ENCODE measurements at places on chromosomes 6 and 20. TPM values are rescaled to one million over a fixed set of nuclear protein-coding genes. Genes with fewer than 3 reads are reported as not detected.

The PSORS1C1 gene
- total RNA-seq, result 3.7 TPM

The SYCP2L gene
- total RNA-seq, result not detected

The DLK2 gene
- 0.76 TPM for total RNA-seq

The IPCEF1 gene
- 2.1 TPM for total RNA-seq

The ULBP1 gene
- under 0.01 TPM for total RNA-seq

The MROH8 gene
- total RNA-seq, result 1.6 TPM

The SLC17A3 gene
- not detected for total RNA-seq

- no peak for DNase-seq
These were observed 60.9 kb upstream of the RBM24 start for GRCh38 chr6:17220040-17220910.

- no peak for DNase-seq
These were observed 441.1 kb upstream of the ARID1B start for GRCh38 chr6:156336089-156336488.

- DNase-seq, result peak; percentile 52
These were observed 41.2 kb upstream of the DST start for GRCh38 chr6:56683882-56684281.

DNA sequence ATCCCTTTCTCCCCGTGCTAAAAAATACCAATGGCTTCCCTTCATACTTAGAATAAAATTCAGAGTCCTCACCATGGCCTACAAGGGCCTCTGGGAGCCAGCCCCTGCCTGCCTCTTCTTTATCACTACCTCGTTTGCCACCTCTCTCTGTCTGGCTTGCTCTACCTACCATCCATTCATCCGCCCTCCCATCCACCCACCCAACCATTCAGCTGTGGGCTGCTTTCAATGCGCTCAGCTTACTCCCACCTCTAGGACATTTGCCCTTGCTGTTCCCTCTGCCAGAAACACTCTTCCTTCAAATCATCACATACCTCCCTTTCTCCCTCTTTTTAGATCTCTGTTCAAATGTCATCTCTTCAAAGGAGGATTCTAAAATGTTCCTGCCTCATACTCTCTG, 44.4 kb downstream of the PACSIN1 start:
- no peak for DNase-seq

- no peak for DNase-seq
These were observed 236.2 kb upstream of the TAB2 start for GRCh38 chr6:149081281-149081680.

- no peak for DNase-seq
These were observed 248.3 kb downstream of the GMPR start for GRCh38 chr6:16486661-16487060.

DNA sequence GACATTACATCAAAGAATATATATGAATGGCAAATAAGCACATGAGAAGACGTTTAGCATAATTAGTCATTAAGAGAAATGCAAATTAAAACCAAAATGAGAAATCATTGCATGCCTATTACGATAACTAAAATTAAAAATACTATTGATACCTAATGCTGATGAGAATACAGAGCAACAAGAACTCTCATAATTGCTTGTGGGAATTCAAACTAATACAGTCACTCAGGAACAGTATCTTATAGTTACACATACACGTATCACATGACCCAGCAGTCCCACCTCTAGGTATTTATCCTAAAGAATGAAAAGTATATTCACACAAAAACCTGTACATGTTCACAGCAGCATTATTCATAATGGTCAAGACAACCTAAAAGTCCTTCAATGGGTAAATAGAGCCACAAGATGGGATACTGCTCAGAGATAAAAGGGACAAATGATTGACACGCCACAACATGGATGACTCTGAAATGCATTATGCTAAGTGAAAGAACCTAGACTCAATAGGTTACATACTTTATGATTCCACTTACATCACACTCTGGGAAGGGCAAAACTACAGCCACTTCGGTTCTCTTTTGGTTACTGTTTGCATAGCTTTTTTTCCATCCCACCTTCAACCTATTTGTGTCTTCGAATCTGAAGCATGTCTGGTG, 16.4 kb downstream of the CPXM1 start:
- no peak for DNase-seq

DNA sequence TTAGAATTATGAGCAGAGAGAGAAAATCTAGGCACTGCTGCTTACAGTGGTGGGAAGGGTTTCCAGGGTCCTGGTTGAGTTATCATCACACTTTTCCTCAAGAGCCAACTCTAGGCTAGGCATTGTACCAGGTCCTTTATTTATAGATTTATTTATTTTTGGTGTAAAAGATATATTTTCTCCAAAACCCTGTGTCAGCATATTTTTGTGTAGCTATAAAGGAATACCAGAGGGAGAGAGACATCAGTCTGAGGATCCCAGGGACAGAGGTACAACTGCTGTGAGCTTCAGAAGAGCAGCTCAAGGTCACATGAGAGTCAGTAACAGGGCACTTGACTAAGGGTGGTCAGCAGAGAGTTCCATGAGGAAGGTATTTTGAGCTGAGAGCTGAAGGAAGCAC, 159.7 kb downstream of the SLC35B3 start:
- DNase-seq, result no peak

DNA sequence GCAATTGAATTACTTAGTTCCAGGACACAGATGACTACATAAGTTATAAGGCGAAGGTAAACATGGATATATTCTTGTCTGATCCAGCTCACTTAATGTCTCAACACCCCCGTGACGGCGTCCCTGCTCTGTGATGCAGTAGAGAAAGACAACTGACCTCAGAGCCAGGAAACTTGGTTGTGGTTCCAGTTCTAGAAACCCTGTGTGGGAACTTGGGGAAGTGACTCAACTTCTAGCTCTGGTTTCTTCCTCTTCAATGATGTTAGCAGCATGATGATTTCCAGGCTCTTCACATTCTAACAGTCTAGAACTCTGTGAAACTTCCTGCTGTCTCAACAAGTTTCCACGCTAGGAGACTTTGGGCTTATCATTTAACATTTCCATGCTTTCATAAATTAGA, 18.4 kb downstream of the LAMA4 start:
- no peak for DNase-seq

DNA sequence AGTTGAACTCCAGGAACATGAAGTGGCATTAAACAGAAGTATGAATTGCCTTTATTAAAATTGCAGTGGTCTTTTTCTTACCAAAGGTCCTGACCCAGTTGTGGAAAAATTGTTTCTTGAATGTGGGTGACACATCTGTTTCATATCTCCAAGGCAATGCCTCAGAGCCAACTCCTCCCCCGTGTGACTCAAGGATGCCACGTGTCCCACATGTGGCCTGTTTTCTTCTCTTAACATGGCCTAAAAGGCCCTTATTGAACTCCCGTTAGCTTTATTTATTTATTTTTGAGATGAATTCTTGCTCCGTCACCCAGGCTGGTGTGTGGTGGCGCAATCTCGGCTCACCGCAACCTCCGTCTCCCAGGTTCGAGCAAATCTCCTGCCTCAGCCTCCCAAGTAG, 128.4 kb upstream of the ESR1 start:
- no peak for DNase-seq

- peak; percentile 21 for DNase-seq
These were observed 11.7 kb downstream of the SFT2D1 start for GRCh38 chr6:166330612-166331011.

DNA sequence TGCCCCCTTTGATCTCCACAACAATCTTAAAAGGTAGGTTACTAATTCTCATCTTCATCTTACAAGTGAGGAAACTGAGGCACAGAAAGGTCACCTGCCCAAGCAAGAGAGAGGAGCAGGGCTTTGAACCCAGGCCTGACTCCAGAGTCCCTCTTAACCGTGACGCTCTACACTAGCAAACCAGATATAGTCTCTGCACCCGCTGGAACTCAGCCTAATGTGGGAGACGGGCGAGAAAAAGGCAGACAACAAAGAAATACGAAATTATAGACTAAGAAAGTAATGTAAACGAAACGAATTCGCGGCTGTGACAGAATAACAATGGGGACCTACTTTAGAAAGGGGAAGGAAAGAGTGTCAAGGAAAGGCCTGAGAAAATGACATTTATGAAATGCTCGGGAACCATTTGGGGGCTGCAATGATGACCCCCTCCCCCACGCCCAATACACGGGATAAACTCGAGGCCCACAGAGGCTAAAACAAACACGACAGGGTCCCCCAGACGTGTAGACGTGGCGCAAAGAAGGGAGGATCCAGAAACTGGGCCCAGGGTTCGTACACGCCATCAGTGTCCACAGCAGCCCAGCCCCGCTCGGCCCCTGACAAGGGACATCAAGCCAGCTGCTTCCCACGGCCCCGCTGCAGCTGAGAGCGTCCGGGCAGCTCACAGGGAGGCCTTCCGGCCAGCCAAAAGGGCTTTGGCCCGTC, 637 bp downstream of the TRPC4AP start:
- DNase-seq, result peak; percentile 70

DNA sequence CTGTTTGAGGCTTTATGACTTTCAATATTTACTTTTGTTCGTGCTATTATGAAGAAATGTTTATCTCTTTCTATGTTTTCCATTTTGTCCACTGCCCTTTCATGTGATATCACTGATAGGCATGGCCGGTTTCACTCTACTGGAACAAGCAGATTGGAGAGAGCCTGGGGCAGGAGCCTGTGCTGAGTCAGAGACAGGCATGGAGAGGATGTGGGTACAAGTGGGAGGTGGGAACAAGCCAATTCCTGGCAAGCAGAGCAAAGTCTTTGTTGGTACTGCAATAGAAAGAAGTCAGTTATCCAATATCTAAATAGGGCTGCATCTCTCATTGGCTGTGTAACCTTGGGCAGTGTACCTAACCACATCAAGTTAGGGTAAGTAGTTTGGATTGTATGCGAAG, 545.6 kb upstream of the MAP3K7 start:
- no peak for DNase-seq

DNA sequence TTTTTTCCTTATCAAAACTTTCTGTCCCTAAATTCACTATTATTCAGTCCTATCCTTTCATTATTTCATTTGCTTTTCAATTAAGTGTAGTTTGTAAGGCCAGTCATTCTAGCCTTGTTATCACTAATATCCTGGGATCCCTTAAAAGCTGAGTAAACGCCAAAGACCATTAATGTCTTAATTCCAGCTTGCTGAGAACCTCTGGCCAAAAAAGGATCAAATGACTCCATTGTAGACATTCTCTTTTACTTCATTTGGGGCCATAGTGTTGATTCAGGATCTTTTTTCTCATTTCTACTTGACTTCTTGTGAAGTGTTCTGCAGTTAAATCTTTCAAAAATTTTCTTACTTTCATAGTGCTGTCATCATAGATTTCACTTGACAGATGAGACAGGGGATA, 379.7 kb downstream of the LAMA2 start:
- no peak for DNase-seq

DNA sequence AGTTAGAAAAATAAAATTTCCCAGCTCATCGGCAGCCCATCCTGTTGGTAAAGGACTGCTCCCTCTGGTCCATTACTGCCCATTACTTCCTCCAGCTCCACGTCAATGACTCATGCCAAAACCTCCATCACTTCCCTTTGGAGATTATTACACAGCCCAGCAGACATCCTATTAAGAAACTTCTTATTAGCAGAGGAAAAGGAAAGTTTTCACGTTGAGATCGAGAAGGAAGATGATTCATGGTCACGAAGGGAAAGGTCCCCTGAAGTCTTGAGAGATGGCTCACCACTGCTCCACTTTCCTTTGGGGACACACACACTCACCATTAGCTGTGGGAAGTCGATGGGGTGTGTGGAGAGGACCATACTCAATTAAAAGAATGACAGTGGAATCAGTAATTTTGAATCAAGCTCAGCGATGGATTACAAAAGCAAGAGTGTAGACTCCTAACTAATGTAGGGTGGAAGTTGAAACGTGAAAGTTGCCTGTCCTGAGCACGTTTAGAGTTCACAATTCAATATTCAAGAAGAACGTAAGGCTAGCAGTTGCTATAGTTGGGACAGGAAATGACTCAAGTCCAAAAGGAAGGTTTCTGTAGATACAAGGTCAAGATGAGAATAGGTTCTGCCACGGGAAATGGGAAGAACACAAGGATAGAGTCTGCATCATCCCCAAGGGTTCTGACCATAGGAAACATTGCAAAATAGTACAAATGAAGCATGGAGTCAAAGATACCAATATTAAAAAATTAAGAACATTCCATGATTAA, 21.6 kb downstream of the SASH1 start:
- no peak for DNase-seq

DNA sequence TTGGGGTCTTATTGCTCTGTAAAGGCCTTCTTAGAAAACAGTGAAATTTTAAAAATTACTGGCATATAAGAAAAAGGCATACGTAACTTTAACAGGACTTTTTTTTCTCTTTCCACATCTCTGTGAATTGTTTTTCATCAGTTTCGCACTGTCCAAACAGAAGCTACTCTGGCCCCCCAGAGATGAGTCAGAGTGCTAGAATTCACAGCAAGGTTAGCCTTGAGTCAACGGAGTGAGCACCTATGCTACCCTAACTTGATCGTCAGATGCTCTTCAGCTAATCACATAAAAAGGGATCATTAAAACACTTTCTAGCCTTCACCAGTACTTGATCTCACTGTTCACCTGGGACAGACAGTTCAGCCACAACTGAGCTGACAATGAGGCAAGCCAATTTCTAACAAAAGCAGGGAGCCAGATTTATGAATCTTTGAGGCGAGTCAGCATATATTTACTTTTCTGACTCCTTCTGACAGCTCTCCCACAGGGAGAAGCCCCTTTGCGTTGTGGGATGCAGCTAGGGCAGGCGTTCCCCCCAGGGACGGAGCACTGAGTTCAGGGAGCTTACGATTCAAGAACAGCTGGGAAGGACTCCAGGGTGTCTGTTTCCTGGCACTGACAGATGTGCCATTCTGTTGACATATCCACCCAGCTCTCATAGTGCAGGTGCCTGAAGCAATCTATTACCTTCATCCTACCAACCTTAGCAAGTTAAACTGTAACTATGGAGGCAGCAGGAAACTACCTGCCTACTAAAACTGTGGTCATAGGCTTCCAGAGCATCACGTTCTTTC, 46.4 kb upstream of the SPDEF start:
- DNase-seq, result no peak

DNA sequence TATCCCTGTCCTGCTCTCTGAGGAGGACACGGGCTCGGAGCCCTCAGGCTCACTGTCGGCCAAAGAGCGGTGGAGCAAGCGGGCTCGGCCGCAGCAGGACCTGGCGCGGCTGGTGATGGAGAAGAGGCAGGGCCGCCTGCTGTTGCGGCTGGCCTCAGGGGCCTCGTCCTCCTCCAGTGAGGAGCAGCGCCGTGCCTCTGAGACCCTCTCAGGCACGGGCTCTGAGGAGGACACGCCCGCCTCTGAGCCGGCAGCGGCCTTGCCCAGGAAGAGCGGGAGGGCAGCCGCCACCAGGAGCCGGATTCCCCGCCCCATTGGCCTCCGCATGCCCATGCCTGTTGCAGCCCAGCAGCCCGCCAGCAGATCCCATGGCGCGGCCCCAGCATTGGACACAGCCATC, 14.2 kb upstream of the SLC22A7 start:
- no peak for DNase-seq

DNA sequence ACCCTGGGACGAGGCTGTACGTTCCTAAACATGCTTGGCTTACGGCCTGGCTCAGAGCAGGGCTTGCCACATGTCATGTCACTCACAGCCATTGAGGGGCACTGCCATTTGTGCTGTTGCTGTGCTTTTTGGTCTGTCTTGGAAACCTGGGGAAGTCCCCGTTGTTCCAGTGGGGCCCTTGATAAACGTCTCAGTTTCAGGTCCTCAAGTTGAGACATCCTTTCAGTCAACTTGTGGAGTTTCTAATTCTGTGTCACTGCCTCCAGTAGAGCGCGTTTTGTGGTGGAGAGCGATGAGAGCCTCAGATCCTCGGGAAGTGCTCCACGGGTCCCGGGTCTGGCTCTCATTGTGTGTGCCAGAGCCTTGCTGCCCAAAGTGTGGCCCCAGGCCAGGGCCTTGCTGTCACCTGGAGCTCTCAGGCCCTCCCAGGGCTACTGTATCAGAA, 43.0 kb upstream of the CCR6 start:
- DNase-seq, result no peak

GRCh38 chr6:527989-528673, 128.8 kb downstream of the HUS1B start:
- DNase-seq, result no peak
